Vagina (tissue), 2 donors: ENCODE measurements at places on chromosomes 6 and 20.

GRCh38 chr6:104414723-104415122 lies 445.0 kb downstream of the HACE1 start:
- DNase-seq = no peak

- no peak for DNase-seq
These were observed 799 bp downstream of the TAAR2 start for GRCh38 chr6:132623106-132623845.

DNA sequence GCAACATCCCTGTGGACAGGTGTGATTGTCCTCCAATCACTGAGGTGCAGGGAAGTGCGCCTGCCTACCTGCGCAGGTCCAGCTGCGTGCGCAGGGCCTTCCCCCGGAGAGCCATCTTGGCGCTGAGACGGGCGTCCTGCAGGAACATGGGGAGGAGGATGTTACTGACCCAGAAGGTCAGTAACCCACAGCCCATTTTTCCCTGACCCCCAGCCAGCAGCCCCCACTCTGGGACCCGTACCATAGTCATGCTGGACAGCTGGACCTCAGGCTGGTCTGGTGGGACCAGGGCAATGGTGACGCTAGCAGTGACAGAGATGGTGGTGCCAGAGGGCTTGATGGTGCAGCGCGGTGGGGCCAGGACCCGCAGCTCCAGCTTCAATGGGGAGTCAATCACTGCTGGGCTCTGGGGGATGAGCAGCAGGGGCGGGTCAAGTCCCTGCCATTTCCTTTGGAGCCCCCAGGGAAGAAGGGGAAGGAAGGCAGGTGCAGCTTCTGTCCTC lies 9.7 kb downstream of the PLTP start:
- no peak for DNase-seq

GRCh38 chr20:31695849-31696804 lies 26.5 kb downstream of the BCL2L1 start:
- no peak for DNase-seq

GRCh38 chr6:24387818-24388217 lies 14.9 kb upstream of the MRS2 start:
- no peak for DNase-seq

- DNase-seq = no peak
These were observed 651.6 kb upstream of the MARCKS start for GRCh38 chr6:113205553-113205952.

- no peak for DNase-seq
These were observed 45.5 kb upstream of the GLP1R start for GRCh38 chr6:39003072-39003471.

DNA sequence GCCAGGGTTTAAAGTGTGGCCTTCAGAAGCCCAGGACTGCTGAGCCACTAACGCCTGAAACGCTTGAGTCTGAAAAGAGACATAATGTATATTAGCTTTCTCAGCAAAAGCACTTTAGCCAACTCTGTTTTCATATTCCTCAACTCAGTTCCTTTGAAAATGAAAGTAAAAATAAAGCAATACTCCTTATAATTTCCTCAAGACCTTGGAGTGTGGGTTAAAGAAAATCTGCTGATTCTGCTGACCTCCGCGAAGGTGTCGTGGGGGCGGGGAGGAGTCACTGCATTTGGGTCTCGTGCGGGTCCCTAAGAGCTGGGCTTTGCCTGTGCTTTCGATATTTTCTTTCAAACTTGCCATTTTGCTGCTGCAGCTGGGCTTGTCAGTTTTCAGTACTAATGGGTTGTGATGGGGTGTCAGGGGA lies 142.2 kb upstream of the ARID1B start:
- DNase-seq = no peak

DNA sequence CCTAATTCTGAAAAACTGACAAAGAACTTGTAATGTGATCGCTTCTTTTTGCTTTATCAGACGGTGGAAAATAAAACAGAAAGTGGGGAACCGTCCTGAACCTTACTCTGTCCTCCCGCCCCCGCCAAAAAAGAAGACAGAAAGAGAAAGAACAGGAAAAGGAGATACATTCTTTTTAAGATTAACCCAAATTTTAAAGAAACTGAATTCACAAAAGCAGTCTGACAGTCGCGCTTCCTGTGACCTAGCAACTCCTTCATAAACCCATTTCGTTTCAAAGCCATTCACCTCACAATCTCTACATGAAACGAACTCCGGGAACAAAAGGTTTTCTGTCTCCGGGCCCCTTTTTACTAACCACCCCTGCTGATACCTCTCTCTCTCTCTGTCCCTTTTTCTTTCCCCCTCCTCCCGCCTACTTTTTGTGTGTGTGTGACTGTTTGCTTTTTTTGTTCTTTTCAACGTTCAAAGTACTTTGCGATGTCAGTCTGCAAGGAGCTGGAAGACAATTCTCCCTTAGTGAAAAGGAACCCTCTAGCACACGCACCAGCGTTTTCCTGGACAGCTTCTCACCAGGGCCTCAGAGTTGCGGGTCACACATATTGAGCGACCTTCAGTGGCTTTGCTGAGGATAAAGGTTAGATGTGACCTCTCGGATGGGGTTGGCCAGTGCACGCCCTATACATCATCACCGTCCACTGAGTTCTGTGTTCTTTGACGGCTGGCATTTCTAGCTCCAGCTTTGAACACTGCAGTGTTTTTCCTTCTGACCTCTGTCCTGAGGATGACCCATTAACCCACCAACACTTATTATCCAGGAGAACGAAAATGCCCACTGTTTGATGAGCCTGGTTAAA lies 530 bp upstream of the NEDD9 start:
- DNase-seq = no peak

DNA sequence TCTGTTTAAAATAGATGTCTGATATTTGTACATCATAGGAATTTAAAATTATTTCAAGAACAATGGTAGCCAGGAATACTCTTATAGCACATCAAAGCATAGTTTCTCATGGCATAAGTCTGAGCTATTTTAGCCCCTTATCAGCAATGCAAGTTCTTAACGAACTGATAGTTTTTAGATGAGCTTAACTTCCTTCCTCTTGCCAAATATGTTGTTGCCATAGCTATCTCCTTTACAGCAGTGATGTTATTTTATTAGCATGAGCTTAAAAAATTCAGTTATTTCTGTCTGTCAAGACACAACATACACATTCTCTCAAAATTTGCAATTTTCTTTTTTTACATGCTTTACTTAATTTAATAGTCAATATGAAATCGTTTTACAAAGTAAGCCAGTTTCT lies 867.2 kb downstream of the PHF3 start:
- DNase-seq = no peak

GRCh38 chr6:67200626-67201403 lies 1434.3 kb upstream of the ADGRB3 start:
- no peak for DNase-seq

DNA sequence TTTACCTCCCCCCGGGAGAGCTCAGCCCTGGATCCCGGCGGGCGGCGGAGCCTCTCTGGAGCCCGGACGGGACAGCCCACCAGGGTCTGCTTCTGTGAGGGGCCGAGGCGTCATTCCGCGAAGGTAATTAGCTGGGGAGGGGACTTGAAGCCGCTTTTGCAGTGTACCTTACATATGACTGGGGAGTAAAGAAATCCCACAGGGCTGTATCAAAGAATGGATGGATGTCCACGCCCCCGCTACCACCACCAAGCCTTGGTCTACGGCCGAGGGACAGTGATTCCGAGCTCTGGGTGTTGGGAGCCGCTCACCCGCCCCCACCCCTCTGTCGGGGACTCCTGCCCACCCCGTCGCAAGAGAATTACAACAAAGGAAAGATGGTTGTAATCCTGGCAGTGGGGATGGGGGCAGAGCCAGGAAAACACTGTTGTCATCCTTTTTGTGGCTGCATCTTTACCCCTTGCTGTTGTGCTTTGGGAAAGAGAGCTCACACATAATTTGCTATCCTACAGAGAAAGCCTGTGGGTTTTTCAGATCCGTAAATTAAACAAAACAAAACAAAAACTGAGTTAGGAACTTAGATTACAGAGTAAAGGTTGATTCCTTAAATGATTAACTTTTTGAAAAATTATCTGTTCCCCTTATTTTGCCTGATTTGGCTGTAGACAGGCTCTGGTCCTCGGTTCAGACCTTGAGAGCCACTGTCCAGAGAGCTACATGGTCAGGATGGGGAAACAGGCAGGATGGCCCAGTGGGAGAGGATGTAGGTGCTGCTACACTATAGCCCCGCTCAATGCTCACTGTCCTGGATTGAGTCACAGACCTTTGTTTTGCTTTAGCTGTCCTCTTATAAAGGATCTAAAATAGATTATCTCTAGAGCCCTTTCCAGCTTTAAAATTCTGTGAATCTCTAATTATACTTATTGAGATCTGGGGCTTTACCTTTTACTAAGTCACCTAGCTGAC lies 997 bp upstream of the FBXO30 start:
- no peak for DNase-seq

GRCh38 chr6:47665112-47665511 lies 33.3 kb upstream of the ADGRF4 start:
- DNase-seq = no peak

DNA sequence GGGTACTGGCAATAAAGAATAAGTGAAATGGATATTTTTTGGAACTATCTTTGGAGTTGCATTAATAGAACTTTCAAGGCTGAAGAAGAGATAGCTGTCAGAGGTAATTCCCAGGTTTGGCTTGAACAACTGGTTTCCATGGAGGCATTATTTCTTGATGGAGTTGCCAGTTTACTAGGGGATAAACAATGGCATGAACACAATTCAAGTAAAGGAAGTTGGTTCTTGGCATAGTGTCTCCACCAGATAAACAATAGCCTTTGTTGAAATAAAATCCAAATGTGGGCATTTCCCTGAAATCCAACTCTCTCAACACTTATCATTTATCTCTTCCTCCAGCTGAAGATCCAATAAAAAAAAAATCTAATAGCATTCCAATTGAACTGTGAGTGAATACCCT lies 454.9 kb downstream of the C6orf118 start:
- DNase-seq = no peak

GRCh38 chr20:33660685-33661058 lies 1.5 kb upstream of the C20orf144 start:
- no peak for DNase-seq

DNA sequence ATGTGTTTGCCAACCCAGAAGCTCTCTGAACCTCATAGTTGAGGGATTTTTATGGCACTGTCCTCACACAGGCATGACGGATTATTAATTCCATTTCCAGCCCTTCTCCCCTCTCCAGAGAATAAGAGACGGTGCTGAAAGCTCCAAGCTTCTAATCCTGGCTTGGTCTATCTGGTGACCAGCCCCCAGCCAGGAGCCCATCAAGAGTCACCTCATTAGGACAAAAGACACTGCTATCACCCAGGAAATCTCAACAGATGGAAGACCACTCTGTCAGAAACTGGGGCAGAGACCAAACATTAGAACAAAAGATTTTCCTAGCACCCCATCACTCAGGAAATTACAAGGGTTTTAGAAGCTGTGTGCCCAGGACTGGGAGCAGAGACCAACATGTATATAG lies 48.2 kb downstream of the STMND1 start:
- DNase-seq = no peak

DNA sequence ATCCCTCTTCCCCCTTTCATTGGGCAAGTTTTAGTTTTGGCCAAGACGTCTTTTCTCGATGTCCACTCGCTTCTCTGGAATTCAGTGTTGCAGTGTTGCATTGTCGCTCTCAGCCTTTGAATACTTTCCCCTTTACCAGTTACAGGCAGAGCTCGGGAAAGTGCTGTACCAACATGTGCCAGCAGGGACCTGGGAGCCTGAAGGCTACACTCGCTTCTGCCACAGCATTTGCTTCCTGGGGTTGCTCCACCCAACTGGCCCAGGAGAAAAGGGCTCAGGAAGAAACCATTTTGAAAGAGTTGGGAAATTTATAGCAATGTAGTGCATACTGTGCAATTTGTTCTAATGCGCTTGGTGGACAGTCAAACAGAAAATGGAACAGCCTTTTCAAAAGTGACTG lies 78.6 kb downstream of the LINC00237 start:
- no peak for DNase-seq

DNA sequence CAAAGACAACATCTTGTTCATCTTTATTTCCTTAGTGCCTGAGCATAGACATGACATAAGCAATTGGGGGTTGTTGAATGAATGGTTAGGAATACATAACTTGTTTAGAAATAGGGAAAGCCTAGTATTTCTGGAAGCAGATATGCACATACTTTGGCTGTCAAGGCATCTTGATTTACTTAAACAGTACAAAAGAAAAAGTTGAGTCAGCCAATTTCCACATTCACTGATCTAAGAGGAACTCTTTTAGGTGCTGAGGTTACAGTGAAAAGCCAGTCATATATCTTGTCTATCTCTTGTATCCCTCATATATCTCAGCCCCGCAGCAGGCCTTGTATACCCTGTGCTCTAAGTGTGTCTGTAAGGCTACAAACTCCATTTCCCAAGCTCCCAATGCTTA lies 11.6 kb downstream of the ZKSCAN4 start:
- DNase-seq = no peak

DNA sequence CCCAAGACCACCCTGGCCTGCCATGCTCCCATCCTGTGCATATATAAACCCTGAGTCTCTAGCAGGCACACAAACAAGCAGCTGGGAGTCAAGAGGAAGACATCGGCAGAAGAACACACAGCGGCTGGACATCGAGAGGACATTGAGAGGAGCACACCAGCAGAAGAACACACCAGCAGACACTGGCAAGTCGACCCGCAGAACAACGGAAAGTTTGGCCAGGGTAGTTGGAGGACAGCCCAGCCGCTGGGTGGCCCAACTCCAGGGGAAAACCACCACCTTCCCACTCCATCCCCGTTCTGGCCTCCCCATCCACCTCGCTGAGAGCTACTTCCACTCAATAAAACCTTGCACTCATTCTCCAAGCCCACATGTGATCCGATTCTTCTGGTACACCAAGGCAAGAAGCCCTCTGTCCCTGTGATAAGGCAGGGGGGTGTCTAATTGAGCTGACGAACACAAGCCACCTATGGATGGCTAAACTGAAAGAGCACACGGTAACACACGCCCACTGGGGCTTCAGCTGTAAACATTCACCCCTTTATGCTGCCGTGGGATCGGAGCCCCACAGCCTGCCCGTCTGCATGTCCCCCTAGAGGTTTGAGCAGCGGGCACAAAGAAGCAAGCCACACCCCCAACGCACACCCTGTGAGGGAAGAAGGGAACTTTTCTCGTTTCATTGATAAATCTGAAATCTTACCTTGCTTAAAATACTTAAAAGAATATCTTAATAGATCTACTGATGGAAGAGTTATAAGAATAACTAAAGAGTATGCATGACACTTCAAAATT lies 13.8 kb downstream of the TMX4 start:
- DNase-seq = no peak

GRCh38 chr20:56426026-56426425 lies 14.0 kb downstream of the CASS4 start:
- DNase-seq = no peak

- DNase-seq = no peak
These were observed 718.8 kb upstream of the FLRT3 start for GRCh38 chr20:15056246-15056645.
